ENCODE measurements at places on chromosomes 6 and 20. TPM values are rescaled to one million over a fixed set of nuclear protein-coding genes. Genes with fewer than 3 reads are reported as not detected.

PSORS1C2 gene
- not detected for total RNA-seq

C20orf141 gene
- not detected for total RNA-seq

TP53INP2 gene
- 2.4 TPM for total RNA-seq

IL22RA2 gene
- total RNA-seq: not detected

TUBB2B gene
- 1.6 TPM for total RNA-seq
